ENCODE measurements at places on chromosomes 4 and X.

GRCh38 chr4:145938618-145939440 is at the start of gene ZNF827:
TSS of gene ZNF827 (minus strand) at chr4:145938823. CDS start at chr4:145938407, 416 bp downstream.
- peak; percentile 51 for DNase-seq

DNA sequence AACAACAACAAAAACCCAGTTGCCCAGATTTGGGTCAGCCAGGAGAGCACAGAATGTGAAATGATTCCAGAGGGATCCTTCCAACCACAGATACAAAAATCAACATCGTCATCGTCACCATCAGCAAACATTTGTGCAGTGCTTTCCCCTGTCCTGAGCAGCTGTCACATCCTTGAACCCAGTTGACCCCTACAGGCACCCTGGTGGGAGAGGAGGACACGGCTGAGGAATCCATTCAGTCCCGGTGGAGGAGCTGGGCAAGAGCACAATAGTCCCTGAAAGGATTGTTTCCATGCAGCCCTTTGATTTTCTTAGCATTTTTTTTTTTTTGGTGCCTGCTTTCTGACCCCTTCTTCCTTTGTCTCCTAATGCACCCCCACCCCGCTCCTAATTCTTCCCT is 37.1 kb upstream of the STX18 start:
- DNase-seq = no peak

- DNase-seq = no peak
Measured at GRCh38 chr4:53128706-53129357, 237.0 kb downstream of the SCFD2 start.

GRCh38 chr4:122309988-122310626 is 68.7 kb upstream of the ADAD1 start:
- no peak for DNase-seq

- DNase-seq = no peak
Measured at GRCh38 chr4:168930413-168931196, 79.5 kb downstream of the CBR4 start.

DNA sequence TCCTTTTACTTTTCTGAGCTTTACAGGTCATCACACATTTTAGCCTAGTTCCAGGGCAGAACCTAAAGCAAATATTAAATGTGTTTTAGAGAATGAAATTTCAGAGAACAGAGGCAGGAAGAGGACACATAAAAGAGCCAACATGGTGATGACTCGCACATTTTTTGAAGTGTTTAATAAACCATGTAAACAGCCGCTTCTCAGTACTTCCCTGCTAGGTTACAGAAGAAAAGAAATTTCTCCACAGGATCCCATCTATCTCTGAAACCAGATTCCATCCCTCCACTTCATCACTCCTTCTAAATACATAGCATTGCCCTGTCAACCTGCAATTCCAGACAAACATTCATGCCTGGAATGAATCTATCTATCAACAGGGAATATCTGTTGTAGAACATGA is 949.5 kb upstream of the PCDH7 start:
- no peak for DNase-seq

DNA sequence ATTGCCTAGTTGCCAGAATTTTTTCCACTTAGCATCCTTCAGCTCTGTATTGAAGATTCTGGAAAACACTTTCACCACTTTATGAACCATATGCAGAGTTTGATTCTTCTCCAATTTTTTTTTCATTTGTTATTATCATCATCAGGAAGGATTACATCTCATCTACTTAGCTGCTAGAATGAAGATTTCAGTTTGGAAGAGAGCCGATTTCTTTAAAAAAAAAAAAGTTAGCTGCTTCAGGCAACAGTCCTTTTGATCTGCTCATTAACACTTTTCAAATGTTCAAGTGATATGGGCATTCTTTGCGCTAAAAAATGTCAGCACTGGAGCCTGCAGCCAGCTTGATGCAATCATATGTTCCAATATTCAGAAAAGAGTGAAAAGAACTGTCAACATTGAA is 76.2 kb downstream of the ANTXR2 start:
- DNase-seq = no peak

- DNase-seq = no peak
Measured at GRCh38 chrX:1124531-1124930, 87.9 kb downstream of the CRLF2 start.

- DNase-seq = no peak
Measured at GRCh38 chr4:83759611-83760010, 223.7 kb downstream of the GPAT3 start.

DNA sequence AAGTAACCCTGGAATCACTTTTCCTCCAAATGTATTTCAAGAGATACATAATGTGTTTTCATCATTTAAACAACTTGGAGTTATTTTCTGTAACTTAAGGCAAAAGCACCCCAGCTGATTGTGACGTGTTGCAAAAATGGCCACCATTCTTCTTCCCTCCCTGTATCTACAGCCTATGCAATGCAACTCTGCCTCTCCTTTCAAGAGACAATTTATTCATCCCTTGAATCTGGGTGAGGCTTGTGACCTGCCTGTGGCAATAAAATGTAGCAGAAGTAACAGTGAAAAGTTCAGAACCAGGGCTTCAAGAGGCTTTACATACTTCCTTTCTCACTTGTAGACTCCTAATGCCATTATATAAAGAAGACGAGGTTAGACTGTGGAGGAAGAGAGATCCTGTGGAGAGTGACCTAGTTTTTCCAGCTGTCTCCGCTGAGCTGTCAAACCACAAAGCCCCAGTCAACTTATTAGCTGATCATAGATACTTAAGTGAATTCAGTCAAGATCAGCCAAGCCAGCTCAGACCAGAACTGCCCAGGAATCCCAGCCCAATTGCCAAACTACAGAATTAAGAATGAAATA is 81.0 kb upstream of the KLF3 start:
- no peak for DNase-seq

- DNase-seq = no peak
Measured at GRCh38 chr4:10809905-10810304, 125.3 kb upstream of the CLNK start.

GRCh38 chr4:76003035-76003434 is 4.3 kb downstream of the CXCL9 start:
- no peak for DNase-seq

DNA sequence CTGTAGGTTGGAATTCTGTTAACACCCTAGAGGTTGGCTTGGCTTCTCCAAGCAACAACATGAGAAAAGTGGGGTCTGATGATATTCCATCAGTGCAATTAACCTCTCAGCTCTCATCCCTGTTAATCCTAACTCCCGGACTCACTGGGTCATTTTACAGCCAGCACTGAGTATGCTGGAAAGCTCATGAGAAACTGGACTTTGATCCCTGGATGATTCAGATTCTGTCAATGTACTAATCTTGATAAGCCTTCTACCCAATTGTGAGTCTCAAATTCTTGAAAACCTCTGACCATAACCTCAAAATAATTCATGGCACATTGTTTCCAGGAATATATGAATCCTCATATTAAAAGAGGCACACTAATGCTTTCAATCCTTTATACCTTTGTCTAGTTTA is 244.3 kb upstream of the DCAF8L1 start:
- DNase-seq = no peak

GRCh38 chrX:38558686-38559085 is 2.7 kb upstream of the TSPAN7 start:
- DNase-seq = no peak

DNA sequence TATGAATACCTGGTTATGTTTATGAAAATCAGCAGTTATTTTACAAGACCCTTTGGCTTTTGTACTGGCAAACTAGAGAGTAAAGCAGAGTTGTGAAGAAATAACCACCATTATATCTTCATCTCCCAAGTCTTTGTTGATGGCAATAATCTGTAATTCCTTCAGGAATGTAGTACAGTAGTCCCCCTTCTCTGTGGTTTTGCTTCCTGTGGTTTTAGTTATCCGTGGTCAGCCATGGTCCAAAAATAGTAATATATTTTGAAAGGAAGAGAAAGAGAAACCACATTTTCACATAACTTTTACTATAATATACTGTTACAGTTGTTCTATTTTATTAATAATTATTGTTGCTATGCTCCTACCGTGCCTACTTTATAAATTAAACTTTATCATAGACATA is 27.8 kb downstream of the BANK1 start:
- DNase-seq = no peak

DNA sequence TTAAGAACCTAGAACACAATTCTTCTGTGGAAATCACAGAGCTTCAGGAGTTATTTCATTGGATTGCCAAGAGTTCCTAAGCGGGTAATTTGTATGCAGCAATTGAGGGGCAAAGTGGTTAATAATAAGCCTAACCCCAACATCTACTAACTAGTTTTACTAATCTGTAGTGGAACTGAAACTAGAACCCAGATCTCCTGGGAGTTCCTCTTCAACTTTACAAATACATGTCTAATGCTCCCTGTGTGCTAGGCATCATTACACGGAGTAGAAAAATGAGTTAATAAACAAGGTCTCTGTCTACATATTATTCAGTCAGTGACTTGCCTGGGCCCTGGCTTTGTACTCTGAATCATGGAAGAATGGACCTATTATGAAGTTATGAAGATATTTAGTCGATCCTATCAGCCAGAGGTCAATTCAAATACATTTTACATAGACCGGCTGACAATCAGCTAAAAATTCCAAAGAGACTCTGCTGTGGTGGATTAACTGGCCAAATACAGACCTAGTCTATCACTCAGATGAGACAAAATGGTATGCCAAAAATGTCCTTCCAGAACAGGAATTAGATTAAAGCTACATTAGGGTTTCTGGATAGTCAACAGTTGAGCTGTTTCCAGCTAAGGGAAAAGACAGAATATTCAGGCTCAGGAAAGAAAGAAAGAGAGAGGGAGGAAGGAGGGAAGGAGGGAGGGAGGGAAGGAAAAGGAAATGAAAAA is 326.0 kb downstream of the FBXW7 start:
- no peak for DNase-seq

All from activated CD4-positive, CD25-positive, alpha-beta regulatory T cell treated with anti-CD3 and anti-CD28 coated beads, Interleukin-2, amount 50 U/mL, for 72 hours (primary cell).